ENCODE measurements at places on chromosomes 6 and 20. TPM values are rescaled to one million over a fixed set of nuclear protein-coding genes. Genes with fewer than 3 reads are reported as not detected.

CYP39A1 gene
- total RNA-seq, result 6.3 TPM

OR2H2 gene
- total RNA-seq, result not detected

HLA-DMA gene
- total RNA-seq, result 26.7 TPM

RAE1 gene
- total RNA-seq, result 9.9 TPM

SYCP2L gene
- 3.3 TPM for total RNA-seq

MAN1A1 gene
- total RNA-seq, result 85.4 TPM

TRIM10 gene
- total RNA-seq, result not detected

FAXC gene
- 0.33 TPM for total RNA-seq
